ENCODE measurements at places on chromosomes 1 and 21. TPM values are rescaled to one million over a fixed set of nuclear protein-coding genes. Genes with fewer than 3 reads are reported as not detected.

GNG4 gene
- total RNA-seq: 0.18 TPM

LMX1A gene
- total RNA-seq: not detected

GRCh38 chr1:119324198-119324597 lies 44.4 kb upstream of the HAO2 start:
- no peaks in the 10 kb centered on the region for H3K36me3 ChIP-seq
- no peak for DNase-seq
- H3K27ac ChIP-seq: no peak overlapping the region
- H3K4me1 ChIP-seq: no peaks in the 10 kb centered on the region

PDE9A gene
- 9.3 TPM for total RNA-seq

DNA sequence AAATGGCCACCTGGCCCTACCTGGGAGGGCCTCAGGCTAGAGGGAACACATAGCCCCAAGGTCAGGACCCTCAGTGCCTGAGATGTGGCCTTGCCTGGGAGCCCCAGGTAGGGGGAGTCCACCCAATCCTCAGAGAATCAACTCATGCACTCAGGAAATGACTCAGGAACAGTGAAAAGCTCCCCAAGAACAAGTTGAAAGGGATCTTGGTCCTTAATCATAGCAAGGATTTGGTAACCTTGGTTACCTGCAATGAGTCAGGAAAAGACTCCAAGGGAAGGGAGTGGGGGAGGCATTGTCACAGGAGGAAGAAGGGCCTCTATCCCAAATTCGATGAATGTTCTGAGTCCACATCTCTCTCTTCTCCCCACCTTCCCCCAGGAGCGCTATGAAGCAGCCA lies 17.0 kb downstream of the MAP7D1 start:
- peak; percentile 56 for DNase-seq
- peaks cover 45% of the 10 kb centered on the region for H3K36me3 ChIP-seq
- H3K27ac ChIP-seq: peak overlapping the region; percentile 93
- no peak overlapping the region for H3K4me3 ChIP-seq
- H3K27me3 ChIP-seq: no peaks in the 10 kb centered on the region
- peaks cover 19% of the 10 kb centered on the region for H3K4me1 ChIP-seq

- no peak overlapping the region for H3K27ac ChIP-seq
- no peak for DNase-seq
- H3K36me3 ChIP-seq: peaks cover 2% of the 10 kb centered on the region
- no peaks in the 10 kb centered on the region for H3K27me3 ChIP-seq
- no peaks in the 10 kb centered on the region for H3K4me1 ChIP-seq
Measured at GRCh38 chr1:5901841-5902240, 90.4 kb downstream of the NPHP4 start.

DNA sequence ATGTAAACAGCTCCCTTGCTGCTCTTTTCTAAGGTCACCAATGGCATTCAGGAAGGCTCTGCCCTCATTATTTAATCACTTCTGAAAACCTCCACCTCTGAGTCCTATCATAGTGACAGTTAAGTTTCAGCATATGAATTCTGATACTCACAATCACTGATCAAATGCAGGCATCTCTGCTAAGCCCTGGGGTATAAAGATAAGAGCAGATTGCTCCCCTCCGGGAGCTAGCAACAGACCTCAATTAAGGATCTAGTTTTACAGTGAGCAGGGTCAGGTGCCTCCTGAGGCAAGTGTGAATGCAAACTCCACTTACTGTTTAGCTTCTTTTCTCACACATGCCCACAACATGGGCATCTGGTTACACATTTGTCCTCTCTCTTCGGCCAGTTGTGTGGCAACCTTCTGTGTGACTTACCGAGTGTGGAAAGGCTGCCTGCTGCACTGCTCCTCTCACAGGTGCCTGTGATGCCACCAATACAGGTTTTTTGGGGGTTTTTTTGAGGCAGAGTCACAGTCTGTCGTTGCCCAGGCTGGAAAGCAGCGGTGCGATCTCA lies 15.0 kb downstream of the IL10RB start:
- DNase-seq: no peak
- no peaks in the 10 kb centered on the region for H3K4me1 ChIP-seq
- H3K4me3 ChIP-seq: no peak overlapping the region
- no peak overlapping the region for H3K27ac ChIP-seq

DNA sequence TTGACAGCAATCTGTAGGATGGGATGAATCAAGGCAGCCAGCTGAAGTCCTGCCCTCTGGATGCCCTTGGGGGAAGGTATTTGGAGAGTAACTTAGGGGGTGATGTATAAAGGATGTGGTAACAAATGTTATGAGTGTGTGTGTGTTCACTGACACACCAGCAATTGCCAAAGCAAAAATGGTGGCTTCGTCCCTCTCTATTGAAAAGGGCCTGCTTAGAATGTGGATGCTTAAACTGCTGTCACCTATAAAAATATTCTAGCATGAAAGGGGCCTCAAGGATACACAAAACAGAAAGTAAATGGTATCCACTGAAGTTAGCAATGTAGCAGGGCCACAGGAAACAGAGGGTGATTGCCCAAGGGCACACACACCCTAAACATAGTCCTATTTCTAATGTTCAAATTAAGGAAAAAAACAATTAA lies 15.1 kb upstream of the AIM2 start:
- no peak for DNase-seq
- no peaks in the 10 kb centered on the region for H3K27me3 ChIP-seq
- H3K4me1 ChIP-seq: no peaks in the 10 kb centered on the region
- no peak overlapping the region for H3K4me3 ChIP-seq
- H3K27ac ChIP-seq: no peak overlapping the region
- no peaks in the 10 kb centered on the region for H3K36me3 ChIP-seq

AK5 gene
- total RNA-seq: 0.18 TPM

FAM167B gene
- total RNA-seq: 1.4 TPM

- no peak overlapping the region for H3K27ac ChIP-seq
- H3K4me3 ChIP-seq: no peak overlapping the region
- no peak for DNase-seq
- H3K27me3 ChIP-seq: no peaks in the 10 kb centered on the region
Measured at GRCh38 chr1:59298026-59298583, 1.2 kb downstream of the FGGY start.

DNA sequence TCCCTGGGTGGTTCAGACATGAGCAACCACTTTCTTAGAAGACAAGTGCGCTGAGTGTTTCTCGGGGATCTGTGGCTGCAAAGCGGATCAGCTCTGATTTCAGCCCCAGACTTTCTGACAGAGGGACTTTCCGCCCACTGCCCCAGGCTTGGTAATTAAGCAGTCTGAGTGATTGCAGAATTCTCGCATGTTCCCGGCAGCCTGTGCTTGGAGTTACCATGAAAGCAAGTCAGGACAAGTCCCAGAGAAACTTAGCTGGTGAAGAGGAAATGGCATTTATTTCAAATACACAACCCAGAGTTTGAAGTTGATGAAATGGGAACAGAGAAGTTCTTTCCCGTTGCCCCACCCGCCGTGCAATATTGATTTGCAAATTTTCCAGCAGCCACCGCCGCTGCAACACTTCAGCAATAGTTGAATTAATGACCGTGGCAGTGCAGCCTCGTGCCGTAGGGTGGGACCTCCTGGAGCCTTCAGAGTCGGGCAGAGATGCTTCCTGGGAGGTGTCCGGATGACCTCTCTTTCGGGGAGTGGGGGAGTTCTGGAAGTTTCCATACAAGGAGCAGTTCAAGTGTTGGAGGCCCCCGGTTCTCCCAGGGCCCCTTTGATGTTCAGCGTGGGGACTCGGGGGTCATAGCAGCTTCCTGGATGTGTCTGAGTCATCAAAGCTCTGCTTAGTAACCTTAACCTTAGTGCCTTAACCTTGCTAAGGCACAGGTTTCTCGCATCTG lies 134.7 kb downstream of the KAZN start:
- peaks cover 17% of the 10 kb centered on the region for H3K4me1 ChIP-seq
- no peaks in the 10 kb centered on the region for H3K27me3 ChIP-seq
- DNase-seq: no peak
- H3K4me3 ChIP-seq: no peak overlapping the region

GRCh38 chr1:3889936-3890335 lies 10.1 kb downstream of the C1orf174 start:
- no peaks in the 10 kb centered on the region for H3K27me3 ChIP-seq
- H3K36me3 ChIP-seq: peaks cover 24% of the 10 kb centered on the region
- no peaks in the 10 kb centered on the region for H3K4me1 ChIP-seq

Measured in cardiac muscle cell (in vitro differentiated cells and primary cell).